ENCODE measurements at places on chromosomes 4 and X.

DNA sequence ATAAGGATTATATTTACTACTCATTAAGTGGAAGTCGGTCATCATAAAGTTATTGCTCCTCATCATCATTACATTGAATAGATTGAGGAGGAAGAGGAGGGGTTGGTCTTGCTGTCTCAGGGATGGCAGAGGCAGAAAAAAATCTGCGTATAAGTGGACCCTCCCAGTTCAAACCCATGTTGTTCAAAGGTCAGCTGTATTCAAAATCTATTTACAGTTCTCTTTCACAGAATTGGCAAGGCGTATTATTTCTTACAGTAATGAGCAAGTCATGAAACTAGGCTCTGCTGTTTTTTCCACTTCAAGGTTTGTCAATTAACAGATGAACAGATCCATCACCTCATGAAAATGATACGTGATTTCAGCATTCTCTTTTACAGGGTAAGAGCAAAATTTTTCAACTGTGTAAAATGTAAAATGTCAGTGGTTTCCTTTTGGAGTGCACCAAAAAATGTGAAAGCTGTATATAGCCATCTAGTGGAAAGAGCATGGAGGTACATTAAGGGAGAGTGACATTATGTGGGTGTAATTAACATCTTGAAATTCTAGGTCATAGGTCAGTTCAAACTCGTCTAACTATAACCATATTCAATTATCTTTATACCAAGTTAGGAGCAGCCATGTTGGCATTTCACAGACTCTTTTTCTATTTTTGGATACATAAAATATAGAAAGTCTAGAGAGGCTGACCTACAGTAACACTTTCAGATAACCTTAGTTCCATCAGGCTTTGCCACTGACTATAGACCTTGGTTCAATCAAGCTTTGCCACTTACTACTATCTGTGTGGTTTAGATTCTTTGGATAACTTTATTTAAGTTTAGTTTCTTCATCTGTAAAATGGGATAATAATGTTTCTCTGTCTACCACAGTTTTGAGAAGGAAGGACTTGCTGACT lies 30.1 kb downstream of the NEIL3 start:
- peak; percentile 44 for DNase-seq

DNA sequence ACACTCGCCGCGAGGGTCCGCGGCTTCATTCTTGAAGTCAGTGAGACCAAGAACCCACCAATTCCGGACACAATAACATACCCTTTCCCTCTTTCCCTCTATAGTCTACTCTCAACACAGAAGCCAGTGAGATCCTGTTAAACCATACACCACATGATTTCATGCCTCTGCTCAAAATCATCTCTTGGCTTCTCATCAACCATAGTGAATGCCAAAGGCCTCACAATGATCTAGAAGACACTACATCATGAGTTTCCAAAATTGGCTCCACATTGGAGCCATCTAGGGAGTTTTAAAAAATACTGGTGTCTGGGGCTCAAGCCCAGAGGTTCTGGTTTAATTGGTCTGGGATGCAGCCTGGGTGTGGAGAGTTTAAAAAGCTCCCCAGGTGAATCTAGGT lies 124.5 kb downstream of the EFNB1 start:
- DNase-seq: no peak

- no peak for DNase-seq
These were observed 170.4 kb downstream of the SMIM20 start for GRCh38 chr4:26084414-26084813.

GRCh38 chr4:71474731-71475130 lies 135.9 kb downstream of the SLC4A4 start:
- DNase-seq: no peak

DNA sequence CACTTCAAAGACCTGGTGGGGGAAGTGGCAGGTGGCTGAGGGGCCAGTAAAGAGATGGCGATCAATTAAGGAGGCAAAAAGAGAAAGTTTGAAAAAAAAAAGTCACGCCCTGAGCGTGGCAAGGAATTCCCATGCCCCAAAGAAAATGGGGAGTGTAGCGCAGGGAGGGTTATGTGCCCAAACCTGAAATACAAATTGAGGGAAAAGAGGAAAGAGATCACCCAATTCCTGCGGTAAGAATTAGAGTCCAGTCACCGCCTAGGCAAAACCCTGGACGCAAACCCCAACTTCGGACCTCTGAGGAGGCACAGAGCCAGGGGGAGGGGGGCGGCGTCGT lies 595 bp downstream of the ENOX2 start:
- no peak for DNase-seq

DNA sequence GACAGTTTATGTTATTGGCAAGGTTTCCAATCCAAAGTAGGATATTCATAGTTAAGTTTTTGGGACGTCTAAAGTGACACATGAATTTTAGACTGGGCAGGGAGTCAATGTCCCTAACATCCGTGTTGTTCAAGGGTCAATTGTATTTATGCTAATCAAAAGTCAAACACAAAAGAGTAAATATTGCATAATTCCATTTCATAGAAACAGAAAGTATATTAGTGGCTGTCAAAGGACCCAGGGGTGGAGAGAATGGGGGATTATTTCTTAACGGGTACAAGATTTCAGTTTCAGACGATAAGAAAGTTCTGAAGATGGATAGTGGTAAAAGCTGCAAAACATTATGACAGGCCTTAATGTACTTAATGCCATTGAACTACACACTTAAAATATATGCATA lies 971.8 kb upstream of the AGA start:
- no peak for DNase-seq

DNA sequence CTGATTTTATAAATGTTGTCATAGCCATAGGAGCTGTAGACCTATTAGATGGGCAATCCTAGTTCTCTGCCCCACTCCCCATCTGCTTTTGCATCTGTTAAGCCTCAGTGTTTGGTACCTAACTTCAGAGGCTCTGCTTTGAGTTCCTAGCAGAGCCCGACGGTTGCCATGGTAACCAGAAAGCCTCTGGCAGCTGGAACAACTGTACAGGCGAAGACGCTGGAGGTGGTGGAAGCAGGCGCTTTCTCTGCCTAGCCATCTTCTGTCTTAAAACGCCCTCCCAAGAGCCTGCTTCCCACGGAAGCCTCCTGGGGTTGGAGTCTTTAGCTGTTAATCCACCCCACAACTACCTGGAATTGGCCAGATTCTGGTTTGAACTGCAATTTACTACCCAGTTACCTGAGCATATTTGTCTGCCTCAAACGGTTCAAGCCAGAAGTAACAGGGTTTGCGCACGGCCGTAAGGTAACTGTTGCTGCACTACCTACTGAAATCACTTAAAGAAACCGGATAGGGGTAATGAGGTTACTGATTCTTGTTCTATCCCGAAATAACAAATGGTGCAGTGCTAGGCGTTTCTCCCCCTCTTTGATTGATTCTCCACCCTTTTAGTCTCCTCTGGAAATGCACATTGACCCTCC lies 1.0 kb upstream of the GABRG1 start:
- no peak for DNase-seq

GRCh38 chr4:80454556-80454955 lies 119.0 kb downstream of the CFAP299 start:
- DNase-seq: no peak

DNA sequence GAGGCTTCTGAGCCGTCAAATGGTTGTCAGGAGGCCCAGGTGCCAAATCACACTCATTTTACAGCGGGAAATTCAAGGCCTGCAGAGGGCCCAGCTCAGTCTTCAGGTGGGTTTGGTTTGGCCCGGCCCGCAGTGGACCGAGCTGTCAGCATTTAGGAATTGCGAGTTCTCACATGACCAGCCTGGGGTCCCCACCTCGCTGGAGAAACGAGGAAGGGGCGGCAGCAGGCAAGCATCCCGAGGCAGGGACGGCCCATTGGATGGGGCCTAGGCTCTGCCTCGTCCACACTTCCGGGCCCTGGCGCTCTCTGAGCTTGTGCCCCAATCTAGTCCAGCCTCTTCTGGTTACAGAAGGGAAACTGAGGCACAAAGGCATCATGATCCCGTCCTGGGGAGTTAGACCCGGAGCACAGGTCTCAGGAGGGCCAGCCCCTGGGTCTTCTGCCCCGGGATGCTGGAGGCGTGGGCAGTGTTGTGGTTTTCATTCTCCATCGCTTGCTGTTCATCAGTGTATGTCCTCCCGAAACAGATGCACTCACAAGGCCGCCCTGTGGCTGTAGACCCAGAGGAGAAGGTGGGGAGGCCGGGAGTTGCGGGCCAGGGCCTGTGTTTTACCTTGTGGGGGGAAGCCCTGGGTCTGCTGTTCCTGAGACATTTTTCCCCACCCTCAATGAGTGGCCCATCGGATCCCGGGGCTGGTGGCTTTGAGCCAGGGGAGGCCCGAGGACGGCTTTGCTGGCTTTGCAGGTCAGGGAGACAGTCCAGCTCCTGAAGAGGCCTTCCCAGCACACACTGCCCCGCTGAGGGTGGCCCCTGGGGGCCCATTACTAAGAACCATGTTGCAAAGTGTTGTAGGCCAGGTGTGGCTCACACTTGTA lies 8.9 kb downstream of the PSAPL1 start:
- no peak for DNase-seq

- no peak for DNase-seq
These were observed 17.6 kb downstream of the SASH3 start for GRCh38 chrX:129797251-129797906.

DNA sequence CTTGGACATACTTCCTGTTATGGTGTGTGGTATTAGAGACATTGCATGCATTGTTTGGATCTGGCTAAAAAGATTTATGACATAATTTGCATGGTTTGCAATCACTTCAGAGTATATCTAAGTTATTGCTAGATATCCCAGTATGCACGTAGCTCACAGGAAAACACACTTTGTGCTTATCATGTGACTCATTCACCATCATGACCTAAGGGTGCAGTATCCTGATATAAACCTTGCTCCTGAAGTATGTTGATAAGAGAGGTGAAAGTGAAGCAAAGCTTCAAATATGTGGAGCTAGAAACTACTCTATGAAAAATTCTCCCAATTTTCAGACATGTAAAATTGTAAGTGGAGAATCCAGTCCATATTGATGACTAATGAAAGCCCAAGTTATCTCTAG lies 46.9 kb upstream of the GRXCR1 start:
- DNase-seq: no peak

DNA sequence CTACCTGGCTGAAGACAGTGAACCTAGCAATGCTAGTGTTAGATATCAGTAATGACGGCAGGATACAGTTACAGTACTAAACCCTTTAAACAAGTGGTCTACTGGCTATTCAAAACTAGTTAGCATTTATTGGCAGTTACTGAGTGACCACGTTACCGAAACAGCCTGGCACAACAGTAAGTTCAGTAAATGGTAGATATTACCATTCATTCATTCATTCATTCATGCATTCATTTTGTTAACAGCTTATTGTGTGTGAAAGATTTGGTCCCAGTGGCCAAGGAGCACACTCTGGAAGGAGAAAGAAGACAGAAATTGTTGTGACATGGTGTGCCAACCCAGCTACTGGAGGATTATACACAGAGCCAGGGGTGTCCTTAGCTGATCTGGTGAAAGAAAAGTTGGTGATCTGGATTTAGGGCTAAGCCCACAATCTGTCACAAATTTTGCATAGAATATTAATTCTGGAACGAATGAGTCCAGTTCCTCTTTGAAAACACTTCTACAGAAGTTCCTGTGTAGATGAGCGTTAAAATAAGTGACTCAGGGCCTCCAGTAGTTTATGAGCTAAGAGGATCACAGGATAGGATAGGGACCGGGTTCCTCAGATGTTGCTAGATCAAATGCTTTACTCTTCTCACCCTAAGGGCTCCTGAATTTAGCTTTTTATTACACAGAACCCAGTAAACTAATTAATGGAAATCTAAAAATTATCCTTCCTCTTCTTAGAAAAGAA lies 179.1 kb downstream of the CBR4 start:
- peak; percentile 31 for DNase-seq

DNA sequence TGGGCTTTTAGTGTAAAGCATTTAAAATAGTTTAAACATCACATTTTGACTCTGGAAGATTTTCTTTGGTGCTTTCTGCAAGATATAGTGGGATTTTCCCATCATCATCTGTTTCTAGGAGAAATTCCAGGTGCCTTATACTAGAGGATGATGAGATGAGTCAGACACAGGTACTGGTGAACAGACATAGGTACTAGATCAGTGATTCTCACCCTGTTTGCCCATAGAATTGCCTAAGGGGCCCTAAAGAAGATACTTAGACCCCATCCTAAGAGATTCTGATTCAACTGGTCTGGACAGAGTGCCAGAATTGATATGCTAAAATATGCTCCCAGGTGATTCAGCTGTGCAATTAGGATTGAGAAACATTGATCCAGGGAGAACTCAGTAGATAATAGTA lies 9.7 kb downstream of the TSPAN7 start:
- no peak for DNase-seq

DNA sequence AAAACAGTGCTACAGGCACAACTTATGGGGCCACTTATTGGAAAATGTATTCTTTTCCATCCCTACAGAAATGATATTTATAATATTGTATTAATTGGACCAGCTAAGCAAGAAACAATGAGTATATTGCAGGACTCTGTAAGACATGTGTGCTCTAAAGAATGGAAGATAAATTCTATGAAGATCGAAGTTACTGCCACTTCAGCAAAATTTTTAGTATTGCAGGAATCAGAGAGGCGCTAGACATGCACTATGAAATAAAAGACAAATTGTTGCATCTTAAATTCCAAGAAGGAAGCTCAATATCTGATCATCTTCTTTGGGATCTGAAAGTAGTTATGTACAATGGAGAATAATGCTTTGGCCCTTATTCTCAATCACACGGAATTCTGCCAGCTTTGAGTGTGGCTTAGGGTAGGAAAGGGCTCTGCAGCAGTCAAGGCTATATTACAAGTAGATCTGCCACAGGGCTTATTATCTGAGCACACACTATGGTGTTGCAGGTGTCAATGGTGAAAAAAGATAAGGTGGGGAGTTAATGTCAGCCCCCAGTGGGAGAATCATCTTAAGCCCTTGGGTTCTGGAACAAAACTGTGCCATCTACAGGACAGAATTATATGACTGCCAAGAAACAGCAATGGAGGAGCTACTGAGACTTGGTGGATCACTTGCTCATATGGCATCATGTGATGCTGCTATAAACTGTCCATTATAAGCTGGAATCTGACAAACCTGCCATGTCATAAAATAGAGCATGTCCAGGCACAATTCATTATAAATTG lies 334.0 kb upstream of the NDST3 start:
- DNase-seq: no peak
